Left lung (tissue), 14 donors: ENCODE measurements at places on chromosomes 7 and 10. TPM values are rescaled to one million over a fixed set of nuclear protein-coding genes. Genes with fewer than 3 reads are reported as not detected.

Gene FGFR2
- 71.3 TPM for total RNA-seq

Gene MMRN2
- 20.6 TPM for total RNA-seq

Gene LRRN3
- 3.3 TPM for total RNA-seq

Gene GTF2IRD1
- total RNA-seq: 20.8 TPM

Gene SUGCT
- total RNA-seq: 2.0 TPM

Gene NEUROG3
- total RNA-seq: not detected

GRCh38 chr7:126658684-126659083 is 594.1 kb downstream of the GRM8 start:
- DNase-seq: no peak

GRCh38 chr7:24073651-24074420 is 210.2 kb upstream of the NPY start:
- no peak for DNase-seq

GRCh38 chr7:31690935-31691334 is 3.9 kb downstream of the PPP1R17 start:
- no peak for DNase-seq

GRCh38 chr10:77165445-77166208 is 472.0 kb downstream of the KCNMA1 start:
- DNase-seq: no peak

DNA sequence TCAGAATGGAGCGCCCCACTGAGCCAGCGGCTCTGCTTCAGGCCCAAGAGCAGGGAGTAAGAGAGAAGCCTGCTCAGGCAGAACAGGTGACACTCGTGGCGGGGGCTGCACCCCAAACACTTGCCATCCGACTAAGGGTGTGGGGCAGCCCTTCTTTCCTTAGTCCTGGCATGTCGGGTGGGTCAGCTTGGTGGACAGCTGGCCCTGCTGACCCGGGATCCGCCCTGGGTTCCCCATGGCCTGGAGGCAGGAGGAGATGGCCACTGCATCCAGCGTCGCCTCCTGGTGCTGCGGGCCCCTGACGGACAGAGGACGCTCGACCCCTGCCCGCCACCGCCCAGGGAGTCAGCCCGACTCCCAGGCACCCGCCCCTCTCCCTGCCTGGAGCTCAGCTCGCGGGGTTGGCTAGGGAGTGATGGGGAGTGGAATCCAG is 1.2 kb upstream of the PAOX start:
- no peak for DNase-seq

GRCh38 chr7:138006106-138006505 is 4.2 kb upstream of the CREB3L2 start:
- no peak for DNase-seq

DNA sequence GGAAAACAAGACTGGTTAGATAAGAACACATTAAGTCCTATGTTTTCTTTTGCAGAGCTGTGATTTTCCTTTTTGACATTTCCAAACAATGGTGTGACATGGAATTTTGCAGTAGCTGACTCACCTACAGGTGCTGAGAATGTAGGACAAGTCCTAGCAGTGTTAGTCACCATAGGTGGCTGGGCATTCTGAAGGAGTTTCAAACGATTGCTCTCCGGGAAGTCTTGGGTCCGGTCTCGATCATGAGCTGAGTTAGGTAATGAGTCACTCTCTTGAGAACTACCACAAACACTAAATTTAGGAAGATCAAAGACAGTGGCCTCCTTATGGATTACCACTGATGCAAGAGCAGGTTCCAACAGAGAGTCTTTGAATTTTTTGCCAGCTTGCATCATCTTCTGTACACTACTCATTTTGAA is 3.6 kb downstream of the FIGNL1 start:
- no peak for DNase-seq

DNA sequence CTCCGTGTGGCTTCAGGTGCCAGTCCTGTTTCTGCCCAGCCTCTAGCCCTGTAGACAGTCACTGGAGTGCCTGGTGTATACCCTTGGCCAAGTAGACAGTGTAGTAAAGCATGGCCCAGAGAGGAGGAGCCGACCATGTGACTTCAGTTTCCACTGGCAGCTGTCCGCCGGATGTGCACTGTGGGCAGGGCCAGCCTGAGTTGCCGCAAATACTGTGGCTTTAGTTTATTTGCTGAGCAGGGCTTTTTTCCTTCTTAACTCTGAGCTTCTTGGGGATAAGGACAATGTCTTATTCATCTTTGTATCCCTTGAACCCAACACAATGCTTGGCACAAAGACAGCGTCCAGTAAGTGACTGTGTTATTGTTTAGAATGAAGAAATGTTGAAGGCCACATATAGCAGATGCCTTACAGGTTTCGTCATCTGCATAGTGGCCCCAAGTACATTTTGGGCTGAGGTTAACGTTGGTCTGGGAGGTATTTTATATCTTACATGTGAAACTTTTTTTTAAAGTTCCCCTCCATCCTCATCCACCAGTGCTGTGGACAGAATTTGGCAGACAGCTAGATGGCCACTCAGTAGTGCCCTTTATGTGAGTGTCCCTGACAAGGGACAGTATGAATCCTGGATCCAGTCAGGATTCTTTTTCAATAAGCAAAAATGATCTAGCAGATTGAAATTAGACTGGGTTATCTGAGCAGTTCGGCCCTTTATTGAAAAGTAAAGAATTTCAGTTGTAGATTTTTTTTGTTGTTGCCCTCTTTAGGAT is 40.6 kb downstream of the CYP17A1 start:
- peak; percentile 90 for DNase-seq
